ENCODE measurements at places on chromosomes 6 and 20.

DNA sequence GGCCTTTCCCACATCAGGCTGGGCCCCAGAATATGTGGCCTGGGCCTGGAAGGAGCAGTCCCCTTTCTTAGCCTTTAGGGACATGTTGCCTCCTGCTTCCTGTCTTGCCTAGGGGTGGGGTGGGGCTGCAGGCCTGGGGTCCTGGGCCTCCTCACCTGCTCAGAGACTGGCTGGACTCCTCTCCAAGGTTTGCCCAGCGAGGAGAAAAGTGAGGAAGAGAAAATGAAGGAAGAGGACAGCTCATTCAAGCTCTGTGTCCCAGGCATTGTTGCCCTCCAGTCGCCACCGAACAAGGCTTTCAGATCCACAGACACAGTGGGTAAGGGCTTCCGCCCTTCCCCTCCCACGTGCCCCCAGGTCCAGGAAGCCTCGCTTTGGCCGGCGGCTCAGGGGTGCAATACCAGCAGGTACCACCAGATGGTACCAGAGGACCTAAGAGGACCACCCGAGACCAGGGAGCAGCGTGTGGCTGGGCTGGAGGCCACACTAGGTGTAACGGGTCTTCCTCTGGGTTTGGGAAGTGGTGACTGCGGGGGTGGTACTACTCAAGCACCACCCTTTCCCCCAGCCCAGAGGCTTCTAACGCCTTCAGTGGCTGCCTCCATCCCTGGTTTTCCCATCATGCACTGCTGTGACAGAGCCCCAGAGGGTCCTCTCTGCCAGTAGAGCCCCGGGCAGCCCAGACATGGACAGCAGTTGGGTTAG is 5.5 kb upstream of the BAK1 start:
- DNase-seq: peak; percentile 65

DNA sequence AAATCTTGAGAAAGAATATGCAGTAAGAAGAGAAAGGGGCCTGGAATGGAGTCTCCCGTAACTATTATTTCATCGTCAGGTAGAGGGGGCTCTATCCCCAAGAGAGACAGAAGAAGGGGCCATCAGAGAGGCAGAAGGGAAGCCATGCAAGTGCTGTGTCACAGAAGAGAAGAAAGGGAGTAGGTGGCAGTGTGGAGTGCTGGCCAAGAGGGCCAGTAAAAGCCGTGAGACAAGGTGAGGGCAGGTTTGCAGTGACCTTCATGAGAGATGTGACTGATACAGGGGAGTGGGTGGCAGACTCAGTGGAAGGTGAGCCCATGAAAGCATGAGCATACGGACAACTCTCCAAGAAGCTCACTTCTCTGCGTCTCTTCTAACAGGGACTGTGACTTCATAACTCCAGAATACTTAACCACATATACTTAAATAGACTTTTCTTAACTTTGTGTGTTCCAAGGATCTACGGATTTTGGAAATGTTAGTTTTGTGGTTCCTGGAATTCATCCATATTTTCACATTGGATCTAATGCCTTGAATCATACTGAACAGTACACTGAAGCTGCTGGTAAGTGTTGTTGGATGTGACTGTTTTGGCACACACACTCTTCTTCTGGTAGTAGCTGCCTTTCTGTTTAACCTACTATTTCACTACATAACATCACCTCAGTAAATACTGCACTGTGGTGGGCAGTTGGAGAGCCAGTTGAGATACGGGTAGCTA is 15.6 kb downstream of the PM20D2 start:
- no peak for DNase-seq

DNA sequence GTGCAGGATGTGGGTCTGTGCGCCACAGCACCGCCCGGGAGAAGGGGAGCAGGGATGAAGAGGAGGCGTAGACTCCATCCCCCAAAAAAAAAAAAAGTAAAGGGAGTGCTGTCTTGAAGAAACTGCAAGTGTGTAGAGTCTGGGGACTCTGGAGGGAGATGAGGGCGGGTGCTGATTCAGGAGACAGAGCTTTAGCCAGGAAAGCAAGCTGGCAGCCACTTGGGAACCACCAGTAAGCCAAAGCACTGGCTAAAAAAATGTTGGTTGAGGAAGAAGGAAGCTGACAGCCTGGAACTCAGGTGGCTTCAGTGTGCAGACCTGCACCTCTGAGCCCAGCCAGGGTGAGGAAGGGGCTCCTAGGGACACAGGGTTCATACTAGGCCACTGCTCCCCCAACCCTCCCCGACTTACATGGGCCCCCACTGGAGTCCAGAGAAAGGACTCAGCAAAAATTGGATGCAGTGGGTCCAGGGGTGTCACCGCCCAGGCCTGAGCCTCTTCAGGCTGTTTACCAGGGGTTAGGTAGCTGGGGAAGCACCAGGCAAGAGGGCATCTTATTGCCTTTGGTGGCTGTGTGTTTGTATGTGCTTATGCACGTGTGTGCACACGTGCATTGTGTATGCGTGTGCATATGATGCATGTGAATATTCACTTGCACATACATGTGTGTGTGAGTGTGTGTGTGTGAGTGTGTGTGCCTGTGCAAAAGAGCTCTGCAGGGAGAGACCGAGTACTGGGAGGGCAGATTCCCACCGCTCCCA is 153.5 kb upstream of the MLN start:
- DNase-seq: no peak

- DNase-seq: peak; percentile 72
Measured at GRCh38 chr6:141492521-141493284, 640.0 kb upstream of the GJE1 start.

DNA sequence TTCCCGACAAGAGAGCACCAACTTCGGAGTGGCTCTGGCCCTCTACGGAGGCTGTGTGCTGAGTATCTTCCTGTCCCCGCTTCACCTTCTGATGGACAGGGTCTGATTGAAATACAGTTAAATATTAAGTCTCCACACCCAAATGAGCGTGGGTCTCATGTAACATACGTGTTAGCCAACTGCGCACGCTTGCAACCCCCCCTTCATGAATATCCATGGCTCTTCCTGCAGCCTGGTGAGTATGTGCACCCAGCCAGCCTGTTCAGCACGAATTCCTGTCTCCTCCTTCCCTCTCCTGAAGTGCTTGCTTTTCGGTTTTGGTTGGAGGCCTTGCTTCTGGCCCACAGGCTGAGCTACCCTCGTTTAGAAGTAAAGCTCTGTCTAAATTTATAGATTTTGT is 102.9 kb upstream of the FRMD1 start:
- no peak for DNase-seq

GRCh38 chr6:79149884-79150283 is 71.8 kb upstream of the PHIP start:
- DNase-seq: no peak

- DNase-seq: no peak
Measured at GRCh38 chr6:331622-332521, 39.6 kb downstream of the DUSP22 start.

GRCh38 chr6:537114-537513 is 119.8 kb downstream of the HUS1B start:
- no peak for DNase-seq

GRCh38 chr6:109105681-109106080 is 10.4 kb downstream of the CEP57L1 start:
- DNase-seq: no peak

DNA sequence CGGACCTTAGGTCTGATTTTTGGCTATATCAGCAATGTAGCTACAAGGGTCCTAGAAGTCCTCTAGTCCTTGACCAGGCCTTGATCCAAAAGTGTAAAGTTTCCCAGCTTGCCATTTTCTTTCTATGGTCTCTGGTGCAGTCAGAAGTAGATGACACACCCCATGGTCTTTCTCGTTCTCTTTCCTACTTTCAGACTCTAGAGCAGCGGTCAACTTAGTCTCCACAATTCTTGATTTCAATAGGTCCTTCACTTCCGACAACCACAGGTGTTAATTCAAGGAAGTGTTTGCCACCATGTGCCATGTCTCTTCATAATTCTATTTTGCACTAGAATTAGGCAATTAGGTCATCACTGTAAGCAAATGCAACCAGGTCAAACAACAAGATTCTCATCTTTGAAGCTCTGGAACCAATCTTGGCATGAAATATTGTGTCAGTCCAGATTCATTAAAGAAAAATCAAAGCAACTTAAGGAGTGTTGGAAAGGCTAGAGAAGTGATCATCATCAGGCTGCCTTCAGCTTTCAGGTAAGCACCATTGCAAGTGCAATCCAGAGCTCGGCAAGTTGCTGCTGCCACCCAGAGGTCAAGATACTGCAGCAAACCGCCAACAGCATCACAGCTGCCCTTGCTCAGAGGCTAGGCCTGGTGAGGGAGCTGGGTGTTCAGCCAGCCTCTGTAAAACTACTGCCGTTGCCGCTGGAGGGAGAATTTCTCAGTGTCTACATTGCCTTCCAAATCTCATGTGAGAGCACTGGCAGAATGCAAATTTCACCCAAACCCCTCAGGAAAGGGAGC is 5.6 kb upstream of the SYNE1 start:
- peak; percentile 78 for DNase-seq

- DNase-seq: peak; percentile 78
Measured at GRCh38 chr6:12602951-12603672, 113.5 kb upstream of the PHACTR1 start.

- peak; percentile 89 for DNase-seq
Measured at GRCh38 chr20:14919501-14920081, 582.2 kb upstream of the FLRT3 start.

GRCh38 chr6:143823548-143823947 is 19.6 kb upstream of the LTV1 start:
- peak; percentile 65 for DNase-seq

GRCh38 chr6:39553860-39554802 is 171.1 kb downstream of the KIF6 start:
- DNase-seq: no peak

Data from epithelial cell of esophagus (primary cell).